HAP-1 (cell line): ENCODE measurements at places on chromosomes 6 and 20.

DNA sequence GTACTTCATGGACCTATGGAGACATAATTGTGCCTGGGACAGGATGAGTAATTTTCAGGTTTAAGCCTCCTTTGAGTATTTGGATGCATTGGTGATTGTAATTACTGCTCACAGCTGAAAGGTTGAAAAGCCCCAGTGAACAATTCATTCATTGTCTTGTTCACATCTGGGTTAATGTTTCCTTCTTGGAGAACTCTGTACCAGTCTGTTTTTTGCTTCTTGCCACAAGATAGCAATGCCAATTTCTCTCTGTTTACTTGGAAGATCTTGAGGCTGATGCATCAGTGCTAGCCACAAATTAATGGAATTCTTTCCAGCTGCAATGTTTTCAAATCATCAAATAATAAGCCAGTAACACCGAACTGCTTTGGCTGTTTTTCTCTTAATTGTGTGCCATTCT is 207.8 kb downstream of the BMP2 start:
- DNase-seq: no peak

DNA sequence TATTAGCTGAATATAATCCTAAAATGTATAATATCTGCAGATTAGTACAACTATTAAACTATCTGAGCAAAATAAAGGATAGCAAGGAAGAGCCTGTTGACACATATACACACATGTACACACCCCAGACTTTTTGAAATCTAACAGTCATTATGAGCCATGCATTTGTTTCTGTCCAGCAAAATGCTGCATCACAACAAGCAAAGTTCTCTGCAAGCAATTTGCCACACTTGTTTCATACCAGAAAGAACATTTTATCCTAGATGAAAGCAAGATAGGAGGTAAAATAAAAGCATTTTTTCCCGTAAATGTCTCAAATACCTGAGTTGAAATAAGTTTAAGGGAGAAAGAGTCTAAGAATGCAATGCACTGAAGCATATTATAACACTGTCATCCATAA is 145.2 kb downstream of the COL21A1 start:
- DNase-seq: no peak

DNA sequence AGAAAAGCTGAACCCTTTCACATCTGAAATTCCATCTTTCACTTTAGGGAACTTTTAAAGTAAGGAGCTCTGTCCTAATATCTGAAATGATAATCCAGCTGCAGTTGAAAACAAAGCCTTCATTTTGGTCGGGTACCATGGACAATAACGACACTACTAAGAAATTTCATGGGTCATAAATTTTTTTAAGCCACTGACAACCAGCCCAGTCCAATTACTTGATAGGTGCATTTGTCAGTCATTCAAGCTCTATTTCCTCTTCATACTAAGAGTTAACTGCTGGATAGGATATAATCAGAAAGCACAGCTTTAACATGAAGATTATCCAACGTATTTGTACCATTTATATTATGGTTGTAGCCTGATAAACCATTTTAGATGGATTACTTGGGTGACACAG is 52.5 kb downstream of the MMUT start:
- DNase-seq: no peak

DNA sequence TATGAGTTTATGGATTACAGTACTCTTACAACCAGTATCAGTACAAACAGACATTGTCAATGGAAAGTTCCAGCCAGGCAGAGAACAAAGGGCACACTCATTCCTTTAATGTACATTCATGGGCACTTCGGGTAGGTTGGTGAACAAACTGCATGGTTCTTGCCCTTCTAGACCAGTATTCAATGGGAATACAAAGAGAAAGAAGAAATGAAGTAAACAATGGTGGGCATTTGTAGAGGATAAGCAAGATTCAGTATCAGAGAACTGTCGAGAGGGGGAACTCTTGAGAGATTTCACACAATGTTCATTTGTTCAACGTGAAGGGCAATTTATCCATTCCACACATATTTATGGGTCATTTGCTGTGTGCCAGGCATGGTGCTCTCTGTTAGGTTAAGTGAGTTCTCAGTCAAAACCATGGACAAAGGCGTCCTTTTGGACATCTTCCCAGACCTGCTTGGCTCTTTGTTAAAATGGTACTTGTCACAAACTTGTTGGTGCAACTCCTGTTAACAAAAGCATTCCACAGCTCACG is 714.8 kb downstream of the DHX35 start:
- no peak for DNase-seq

GRCh38 chr20:48682529-48683363 is 145.1 kb downstream of the PREX1 start:
- peak; percentile 28 for DNase-seq

DNA sequence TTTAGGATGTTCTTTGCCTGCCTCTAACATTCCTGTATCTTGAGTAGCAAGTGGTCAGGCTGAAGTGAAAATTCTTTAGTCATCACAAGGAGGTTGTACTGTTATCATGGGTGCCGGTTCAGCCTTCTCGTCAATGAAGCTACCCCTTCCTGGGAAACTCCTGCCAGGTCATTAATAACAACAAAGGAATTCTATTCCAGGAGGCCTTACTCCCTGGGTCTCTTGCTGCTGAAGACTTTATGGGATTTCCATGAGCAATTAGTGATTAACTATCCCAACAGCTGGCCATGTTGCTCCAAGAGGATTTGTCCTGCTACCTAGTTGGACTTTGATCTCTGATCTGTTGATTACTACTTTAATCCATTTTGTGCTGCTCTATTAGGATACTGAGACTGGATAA is 62.7 kb upstream of the ELOVL5 start:
- DNase-seq: no peak

- DNase-seq: no peak
Observed at GRCh38 chr6:143112084-143112768, 51.5 kb downstream of the AIG1 start.

- no peak for DNase-seq
Observed at GRCh38 chr6:16200321-16200883, 38.0 kb upstream of the GMPR start.

DNA sequence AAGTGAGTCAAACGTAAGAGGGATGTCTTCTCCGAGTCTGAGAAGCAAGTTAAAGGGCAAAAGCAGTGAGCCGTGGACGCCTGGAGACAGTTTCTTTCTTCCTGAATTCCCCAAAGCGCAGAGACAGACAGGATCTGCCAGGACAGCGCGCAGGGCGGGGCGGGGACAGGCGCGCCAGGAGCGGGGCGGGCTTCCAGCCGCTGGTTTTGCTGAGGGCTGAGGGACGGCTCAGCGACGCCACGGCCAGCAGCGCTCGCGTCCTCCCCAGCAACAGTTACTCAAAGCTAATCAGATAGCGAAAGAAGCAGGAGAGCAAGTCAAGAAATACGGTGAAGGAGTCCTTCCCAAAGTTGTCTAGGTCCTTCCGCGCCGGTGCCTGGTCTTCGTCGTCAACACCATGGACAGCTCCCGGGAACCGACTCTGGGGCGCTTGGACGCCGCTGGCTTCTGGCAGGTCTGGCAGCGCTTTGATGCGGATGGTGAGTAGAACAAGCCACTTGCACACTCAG is at the start of gene SCGN:
Gene SCGN (plus strand): TSS at position 209 of the 509 bp plus-strand sequence. CDS start 189 bp downstream, at position 398.
- peak; percentile 78 for DNase-seq

- no peak for DNase-seq
Observed at GRCh38 chr20:49323622-49324238, 45.9 kb upstream of the ZNFX1 start.

GRCh38 chr20:10940941-10941340 is 267.1 kb upstream of the JAG1 start:
- DNase-seq: no peak

GRCh38 chr6:50217841-50218240 is 168.1 kb upstream of the DEFB112 start:
- DNase-seq: no peak

DNA sequence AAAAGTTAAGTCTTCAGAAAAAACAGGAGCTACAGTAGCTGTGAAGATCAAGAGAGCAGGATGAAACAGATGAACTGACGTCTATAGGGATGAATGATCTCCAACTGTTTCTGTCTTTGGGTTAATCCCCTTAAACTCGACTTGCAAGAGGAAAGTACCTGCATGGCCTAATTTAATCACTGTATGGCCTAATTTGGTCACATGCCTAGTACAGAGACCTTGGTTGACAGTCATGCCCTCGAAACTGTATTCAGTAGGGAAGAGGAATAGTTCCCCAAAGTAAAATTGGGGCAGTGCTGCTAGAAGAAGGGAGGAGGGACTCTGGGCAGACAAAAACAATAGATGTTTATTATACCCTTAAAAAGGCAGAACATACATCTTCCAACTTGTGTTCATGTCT is 10.0 kb upstream of the SMAP1 start:
- DNase-seq: no peak

DNA sequence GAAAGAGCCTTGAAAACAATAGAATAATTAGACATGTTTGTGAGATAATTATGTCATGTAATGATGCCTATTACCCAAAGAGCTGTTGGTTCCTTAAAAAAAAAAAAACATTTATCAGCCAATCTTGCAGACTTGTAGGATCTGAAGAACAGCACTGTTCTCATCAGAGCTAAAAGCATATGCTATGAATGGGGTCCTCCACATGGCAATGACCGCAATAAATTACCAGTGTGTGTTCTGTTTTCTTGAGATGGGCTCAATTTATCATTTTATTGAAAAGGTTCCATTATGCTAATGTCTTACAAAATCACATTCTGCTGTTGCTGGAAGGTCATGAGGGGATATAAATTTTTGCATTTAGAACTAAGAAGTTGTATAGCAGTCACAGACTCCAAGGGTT is 484.7 kb downstream of the PRKN start:
- DNase-seq: no peak

DNA sequence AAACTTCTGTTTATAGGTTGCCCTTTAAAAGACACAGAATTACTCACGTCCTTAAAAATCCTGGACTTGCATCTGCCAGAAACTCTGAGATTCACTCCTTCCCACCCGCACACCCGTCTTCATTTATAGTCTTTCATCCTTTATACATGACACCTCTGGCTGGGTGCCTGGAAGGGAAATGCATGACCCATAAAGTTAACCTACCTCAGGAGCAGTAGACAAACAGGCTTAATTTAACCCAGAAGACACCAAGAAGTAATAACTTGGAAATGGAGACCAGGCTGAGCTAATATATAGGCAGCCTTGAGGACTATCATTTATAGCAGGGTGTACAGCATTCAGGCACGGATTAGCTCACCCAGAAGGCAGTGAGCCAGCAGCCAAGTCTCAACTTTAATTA is 429.0 kb upstream of the NRSN1 start:
- no peak for DNase-seq

- no peak for DNase-seq
Observed at GRCh38 chr6:25984265-25984664, 21.7 kb downstream of the TRIM38 start.

- no peak for DNase-seq
Observed at GRCh38 chr20:36272547-36273220, 33.5 kb upstream of the DLGAP4 start.

DNA sequence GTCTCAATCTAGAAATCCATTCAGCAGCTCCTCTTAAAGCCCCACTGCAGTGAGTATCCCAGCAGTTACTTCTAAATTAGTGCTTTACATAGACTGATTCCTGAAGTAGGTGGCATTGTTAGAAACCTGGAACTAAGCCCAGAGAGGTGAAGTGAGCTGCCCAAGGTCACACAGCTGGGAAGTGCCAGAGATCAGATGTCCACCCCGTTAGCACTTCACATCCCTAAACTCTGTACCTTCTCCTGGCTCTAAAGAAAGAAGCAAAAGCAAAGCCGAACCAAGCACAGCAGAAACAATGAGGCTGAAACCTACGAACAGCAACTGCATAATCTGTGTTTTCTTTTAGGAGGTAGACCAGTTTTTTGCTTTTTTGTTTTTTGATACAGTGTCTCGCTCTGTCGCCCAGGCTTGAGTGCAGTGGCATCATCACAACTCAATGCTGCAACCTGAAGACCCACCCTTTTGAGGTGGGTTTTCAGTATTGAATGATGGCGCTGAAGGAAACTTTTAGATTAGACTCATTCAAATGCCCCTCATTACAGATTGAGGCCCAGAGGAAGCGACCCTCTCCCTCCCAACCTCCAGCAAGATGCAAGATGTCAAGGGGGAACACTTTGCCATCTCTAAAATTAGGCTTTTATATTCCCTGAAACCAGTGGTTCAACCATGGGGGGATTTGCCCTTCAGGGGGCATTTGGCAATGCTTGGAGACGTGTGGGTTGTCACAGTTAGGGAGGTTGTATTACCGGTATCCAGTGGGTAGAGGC is 3.2 kb upstream of the ZMYND8 start:
- no peak for DNase-seq

GRCh38 chr6:158591134-158591809 is 31.4 kb downstream of the TMEM181 start:
- DNase-seq: no peak

DNA sequence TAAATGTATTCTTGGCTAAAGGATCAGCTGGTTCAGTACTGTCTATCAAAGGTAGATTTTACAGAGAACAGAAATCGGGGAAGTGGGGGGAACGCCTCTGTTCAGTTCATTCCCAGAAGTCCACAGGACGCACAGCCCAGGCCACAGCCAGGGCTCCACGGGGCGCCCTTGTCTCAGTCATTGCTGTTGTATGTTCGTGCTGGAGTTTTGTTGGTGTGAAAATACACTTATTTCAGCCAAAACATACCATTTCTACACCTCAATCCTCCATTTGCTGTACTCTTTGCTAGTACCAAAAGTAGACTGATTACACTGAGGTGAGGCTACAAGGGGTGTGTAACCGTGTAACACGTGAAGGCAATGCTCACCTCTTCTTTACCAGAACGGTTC is 29.9 kb downstream of the TXNDC5 start:
- DNase-seq: no peak

GRCh38 chr6:761997-762396 is 69.1 kb upstream of the EXOC2 start:
- no peak for DNase-seq

GRCh38 chr6:162325826-162326225 is 401.7 kb downstream of the PRKN start:
- peak; percentile 86 for DNase-seq

DNA sequence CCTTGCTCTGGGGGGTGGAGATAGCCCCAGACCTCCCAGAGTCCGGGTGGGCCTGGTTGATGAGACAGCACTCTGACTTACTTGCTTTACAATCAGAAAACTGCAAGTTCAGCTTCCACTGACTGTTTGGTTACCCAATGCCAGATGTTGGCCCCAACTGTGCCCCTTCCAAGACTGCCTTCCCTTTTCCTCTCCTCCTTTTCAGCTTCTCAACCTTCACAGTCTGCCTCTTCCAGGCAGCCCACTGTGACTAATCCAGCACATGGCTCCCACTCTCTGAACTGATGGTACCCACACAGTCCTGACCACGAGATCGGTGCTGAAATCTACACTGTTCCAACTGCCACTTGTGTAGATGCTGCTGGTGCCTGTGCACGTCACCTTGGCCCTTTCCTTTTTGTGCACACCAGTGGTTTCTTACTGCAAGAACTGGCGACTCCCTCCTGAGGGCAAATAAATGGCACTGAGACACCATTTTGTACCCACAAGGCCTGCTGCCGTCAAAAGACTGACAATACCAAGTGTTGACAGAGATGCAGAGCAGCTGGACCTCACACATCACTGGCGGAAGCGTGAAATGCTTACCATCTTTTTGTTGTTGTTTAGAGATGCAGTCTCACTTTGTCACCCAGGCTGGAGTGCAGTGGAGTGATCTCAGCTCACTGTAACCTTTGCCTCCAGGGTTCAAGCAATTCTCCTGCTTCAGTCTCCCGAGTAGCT is 1.8 kb upstream of the ARFGAP1 start:
- DNase-seq: no peak

GRCh38 chr6:130958468-130958867 is 104.6 kb downstream of the EPB41L2 start:
- DNase-seq: no peak

- DNase-seq: no peak
Observed at GRCh38 chr6:70998148-70998547, 41.3 kb upstream of the B3GAT2 start.

GRCh38 chr20:51022227-51022802 is 592 bp downstream of the KCNG1 start:
- DNase-seq: no peak
